Activated CD4-positive, alpha-beta T cell treated with anti-CD3 and anti-CD28 coated beads, Interleukin-2, amount 10 ng/mL, durations not matched to agents 24 days and 14 days (primary cell): ENCODE measurements at places on chromosomes 1 and 21.

GRCh38 chr1:213110349-213111300 is 59.6 kb downstream of the RPS6KC1 start:
- DNase-seq: peak; percentile 60

DNA sequence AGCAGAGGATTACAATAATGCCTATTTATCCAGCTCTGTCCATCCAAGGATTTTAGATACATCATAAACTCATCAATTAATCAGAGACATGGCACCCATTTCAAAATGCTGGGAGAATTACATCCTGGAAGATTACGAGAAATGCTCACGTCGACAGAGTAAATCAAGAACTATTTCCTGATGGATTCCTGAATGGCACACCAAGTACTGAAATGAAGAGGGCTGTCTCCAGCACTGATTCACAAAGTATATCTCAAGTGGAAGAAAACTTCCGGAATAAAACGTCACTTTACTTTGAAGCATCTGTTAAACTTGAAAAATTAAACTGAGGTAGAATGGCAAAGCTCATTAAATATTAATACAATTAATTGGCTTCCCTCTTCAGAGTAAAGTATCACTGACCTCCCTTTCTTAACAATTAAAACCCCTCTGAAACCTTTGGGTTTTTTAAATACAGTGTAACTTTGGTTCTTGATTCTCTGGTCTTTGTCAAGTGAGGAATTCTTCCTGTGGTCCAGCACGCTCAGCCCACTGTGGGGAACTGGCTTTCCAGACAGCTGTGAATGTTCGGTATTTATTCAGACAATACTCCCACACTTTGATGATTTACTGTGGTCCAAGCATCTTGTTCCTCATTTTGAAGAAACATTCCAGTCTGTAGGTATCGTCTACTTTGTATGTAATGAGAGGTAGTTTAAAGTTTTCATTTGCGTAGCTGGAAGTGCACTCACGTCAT is 288.0 kb downstream of the NFIA start:
- no peak for DNase-seq

DNA sequence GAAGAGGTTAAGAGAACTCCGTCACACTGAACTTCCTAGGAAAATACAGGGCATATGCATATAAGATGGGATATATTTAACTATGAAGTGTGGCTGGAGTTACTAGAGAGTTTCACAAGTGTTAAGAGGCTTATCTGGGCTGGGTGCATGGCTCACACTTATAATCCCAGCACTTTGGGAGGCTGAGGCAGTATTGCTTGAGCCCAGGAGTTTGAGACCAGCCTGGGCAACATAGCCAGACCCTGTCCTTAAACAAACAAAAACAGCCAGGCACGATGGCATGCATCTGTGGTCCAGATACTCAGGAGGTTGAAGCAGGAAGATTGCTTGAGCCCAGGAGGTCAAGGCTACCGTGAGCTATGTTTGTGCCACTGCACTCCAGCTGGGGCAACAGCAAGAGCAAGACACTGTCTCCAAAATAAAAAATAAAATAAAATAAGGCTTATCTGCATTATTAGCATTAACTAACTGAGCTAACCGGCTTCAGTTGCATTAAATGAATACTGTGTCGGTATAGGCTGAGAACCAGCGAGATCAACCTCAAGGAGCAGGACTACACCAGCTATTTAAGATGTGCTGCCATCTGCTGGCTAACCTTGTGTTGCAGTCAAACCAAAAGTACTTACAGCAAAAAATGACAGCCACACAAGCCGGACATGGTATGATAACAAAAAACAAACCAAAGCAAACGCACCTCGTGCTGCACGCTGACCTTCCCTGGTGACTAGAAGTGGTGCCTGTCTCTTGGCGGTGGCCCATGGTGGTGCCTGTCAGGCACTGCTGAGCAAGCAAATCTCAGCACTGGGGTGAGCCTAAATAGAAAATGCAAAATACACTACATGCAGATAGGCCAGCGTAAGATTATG is 19.7 kb upstream of the RBBP5 start:
- DNase-seq: peak; percentile 92

GRCh38 chr1:97621955-97622354 is 298.9 kb downstream of the DPYD start:
- DNase-seq: no peak
